ENCODE measurements at places on chromosomes 4 and X.

DNA sequence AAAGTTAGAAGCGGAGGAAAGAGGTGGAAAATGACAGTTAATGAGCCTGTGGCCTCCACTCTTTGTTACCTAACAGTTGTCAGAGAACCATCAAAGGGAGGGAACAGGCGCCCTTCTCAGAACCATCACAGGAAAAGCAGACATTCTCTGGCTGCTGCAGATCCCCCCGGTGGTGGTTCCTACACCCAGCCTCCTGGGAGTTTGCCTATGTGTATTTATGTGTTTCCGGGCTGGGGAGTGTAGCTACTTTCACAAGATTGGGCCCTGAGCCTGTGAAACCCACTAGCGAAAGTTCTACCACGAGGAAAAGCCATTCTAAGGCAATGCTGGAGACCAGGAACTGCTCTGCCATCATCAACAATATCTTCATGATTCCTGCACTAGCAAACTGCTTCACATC lies 52.7 kb upstream of the BCOR start:
- no peak for DNase-seq

- DNase-seq = peak; percentile 87
Observed at GRCh38 chr4:32112891-32113290, 1392.7 kb downstream of the PCDH7 start.

GRCh38 chr4:17958181-17958580 lies 63.4 kb downstream of the LCORL start:
- DNase-seq = peak; percentile 64

- no peak for DNase-seq
Observed at GRCh38 chrX:12898073-12898472, 8.3 kb upstream of the TLR8 start.

DNA sequence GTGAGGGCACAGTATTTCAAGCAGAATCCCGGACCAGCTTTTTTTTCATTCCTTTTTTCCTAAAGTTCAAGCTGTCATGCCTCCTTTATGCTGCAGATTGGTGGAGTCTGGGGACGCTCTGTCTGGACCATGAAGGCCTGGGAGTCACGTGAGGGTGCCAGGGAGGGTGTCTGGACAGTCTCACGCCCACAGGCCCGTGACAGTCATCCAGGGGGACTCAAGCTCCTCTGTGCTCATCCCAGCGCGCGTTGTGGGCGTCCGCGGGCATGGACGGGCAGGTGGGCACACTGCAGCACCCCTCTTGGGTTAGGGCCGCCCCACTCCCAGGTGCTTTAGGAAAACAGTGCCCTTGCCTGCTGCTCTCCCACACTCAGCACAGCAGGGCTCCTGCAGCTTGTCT lies 4.8 kb downstream of the CPZ start:
- no peak for DNase-seq

GRCh38 chr4:114780205-114780604 lies 181.6 kb downstream of the UGT8 start:
- peak; percentile 8 for DNase-seq

- no peak for DNase-seq
Observed at GRCh38 chrX:81378560-81378959, 176.7 kb downstream of the SH3BGRL start.

- no peak for DNase-seq
Observed at GRCh38 chrX:15310117-15310516, 5.3 kb downstream of the ASB11 start.

DNA sequence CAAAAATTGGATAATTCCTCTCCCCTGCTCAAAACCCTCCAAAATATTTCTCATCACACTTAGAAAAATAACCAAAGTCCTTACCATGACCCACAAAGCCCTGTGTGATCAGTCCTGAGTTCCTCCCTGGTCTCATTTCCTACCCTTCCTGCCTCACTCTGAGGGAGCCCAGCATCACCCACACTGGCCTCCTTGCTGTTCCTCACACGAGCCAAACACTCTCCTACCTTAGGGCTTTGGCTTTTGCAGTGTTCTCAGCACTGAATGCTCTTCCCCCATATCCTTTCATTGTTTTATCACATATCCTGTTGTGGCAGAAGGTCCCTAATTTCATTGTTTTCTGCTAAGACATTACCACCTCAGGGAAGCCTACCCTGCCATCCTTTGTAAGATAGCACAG lies 12.2 kb downstream of the MGAT4D start:
- DNase-seq = no peak

DNA sequence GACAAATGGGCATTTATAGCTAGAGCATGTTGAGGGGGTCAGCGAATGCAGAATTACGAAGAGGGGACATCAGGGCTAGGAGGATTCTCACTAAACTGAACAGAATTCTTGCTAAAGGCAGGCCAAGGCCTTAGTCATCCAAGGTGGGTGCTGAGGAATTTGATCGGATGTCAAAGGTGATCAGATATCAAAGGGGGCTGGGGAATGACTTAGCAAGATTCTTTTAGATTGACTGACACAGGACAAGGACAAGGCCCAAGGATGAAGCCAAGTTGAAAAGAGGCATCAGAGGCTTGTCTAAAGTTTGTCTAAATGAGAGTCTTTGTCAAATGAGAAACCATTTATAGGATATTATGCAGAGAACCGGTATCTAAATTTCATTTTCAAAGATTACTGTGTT lies 9.7 kb downstream of the TMEM184C start:
- no peak for DNase-seq

DNA sequence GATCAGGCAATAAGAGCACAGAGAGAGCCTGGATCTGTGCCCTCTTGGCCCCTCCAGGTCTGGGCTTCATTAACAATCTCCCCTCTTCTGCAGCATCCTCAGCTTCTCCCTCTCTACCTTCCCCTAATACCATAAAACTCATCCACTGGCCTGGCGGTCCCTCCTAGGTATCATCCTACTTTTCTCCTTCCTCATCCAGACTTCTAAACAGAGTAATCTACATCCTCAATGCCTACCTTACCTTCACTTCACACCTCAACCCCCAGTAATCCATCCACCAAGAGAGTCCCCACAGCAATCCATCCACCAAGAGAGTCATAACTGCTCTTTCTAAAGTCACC lies 17.0 kb downstream of the FGFBP1 start:
- DNase-seq = no peak

DNA sequence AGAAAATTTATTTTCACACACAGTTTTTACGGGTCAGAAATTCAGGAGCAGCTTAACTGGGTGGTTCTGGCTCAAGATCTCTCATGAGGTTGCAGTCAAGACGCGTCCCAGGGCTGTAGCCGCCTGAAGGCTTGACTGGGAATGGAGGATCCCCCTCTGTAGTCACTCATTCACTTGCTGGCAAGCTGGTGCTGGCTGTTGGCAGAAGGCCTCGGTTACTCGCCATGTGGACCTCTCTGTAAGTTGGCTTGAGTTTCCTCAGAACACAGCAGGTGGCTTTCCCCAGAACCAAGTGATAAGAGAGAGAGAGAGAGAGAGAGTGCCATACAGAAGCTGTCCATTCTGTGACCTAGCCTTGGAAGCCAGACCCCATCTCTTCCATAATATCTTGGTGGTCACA lies 132.8 kb downstream of the DCLK2 start:
- no peak for DNase-seq

DNA sequence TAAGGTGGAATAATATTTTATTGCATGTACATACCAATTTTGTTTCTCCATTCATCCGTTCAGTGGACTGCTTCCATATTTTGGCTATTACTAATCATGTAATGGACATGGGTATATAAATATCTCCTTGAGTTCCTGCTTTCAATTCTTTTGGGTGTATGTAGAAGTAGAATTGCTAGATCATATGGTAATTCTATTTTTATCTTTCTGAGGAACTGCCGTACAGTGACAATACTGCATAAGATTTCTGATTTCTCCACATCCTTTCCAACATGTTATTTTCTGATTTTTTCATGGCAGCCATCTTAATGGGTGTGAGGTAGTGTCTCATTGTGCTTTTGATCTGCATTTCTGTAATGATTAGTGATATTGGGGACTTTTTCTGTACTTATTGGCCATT lies 19.2 kb downstream of the ALPK1 start:
- DNase-seq = no peak

GRCh38 chrX:28391528-28391927 lies 195.7 kb upstream of the IL1RAPL1 start:
- peak; percentile 15 for DNase-seq

DNA sequence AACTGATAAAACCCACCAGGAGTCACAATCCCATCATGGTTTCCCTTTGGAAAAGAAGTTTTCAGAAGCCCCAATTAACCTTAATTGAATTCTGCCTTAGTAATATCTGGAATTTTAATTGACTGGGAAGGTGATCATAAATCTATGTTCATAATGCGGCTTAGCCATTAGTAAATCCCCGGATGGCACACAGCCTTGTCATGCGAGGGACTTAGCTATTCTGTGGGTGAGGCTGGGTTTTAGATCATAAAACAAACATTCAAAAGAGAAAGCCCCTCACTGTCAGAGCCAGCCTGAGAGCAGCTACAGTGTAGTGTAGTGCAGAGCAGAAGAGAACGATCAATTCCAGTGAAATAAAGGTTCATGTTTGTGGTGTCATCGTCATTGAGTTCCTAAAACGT lies 124.0 kb upstream of the NOCT start:
- DNase-seq = no peak

DNA sequence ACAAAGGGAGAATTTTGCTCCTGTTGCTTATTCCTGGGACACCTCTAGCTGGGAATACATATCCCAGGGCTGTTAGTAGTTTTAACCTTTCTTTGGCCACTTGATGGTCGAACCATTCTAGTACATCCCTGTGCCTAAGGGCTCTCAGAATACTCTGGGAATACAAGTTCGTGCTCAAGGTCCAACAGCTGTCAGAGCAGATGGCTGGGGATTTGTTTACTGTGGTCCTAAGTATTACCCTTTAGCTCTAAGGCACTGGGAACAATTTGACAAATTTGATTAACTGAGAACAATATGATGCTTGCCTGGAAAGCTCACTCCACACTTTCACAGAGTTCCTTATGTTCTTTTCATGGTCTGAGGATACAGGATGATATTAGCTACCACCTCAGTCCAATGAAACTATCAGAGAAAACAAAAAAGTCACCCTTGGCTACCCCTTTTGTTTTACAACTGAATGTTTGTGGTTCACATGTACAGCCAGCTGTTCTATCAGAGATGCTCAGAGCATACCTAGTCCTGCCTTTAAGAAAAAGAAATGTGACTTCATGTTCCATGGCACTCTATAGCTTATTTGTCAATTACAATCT lies 47.4 kb upstream of the PHOX2B start:
- no peak for DNase-seq

- peak; percentile 61 for DNase-seq
Observed at GRCh38 chrX:132216806-132217202, 2.4 kb downstream of the RAP2C start.

DNA sequence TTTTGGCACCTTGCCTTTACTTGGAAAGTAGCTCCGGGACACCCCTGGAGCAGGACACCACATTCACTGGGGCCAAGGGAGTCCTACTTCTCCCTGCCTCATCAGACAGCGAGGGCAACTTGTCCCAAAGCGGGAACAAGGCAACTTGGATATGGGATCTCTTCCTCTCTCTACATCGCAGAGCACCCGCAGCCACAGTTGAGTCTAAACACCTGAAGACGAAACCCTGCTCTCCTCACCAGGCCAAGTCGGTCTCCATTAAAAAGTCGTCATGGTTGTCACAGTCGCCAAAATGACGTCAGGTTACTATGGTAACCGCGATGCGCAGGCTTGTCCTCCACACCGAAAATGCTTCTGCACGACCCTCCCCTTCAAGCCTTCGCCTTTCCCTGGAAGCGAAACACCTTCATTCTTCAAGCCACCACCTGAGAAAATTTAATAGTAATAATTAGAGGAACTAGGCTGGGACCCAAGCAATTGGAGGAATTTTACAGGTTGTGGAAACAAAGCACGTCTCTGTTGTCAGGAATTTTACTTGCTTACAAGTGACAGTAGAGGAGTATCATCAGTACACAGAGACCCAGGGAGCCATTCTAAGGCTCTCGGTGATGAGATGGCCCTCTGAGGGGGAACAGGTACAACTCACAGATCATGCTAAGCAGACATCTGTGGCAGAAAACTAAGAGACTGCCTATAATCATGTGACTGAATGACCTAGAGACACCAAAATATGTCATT lies 30.5 kb upstream of the TCEAL4 start:
- DNase-seq = peak; percentile 37

- DNase-seq = peak; percentile 53
Observed at GRCh38 chr4:54525602-54526001, 132.2 kb upstream of the KIT start.

GRCh38 chrX:115602729-115603389 lies 41.9 kb downstream of the PLS3 start:
- peak; percentile 59 for DNase-seq

GRCh38 chrX:138492371-138492770 lies 219.1 kb downstream of the FGF13 start:
- no peak for DNase-seq

DNA sequence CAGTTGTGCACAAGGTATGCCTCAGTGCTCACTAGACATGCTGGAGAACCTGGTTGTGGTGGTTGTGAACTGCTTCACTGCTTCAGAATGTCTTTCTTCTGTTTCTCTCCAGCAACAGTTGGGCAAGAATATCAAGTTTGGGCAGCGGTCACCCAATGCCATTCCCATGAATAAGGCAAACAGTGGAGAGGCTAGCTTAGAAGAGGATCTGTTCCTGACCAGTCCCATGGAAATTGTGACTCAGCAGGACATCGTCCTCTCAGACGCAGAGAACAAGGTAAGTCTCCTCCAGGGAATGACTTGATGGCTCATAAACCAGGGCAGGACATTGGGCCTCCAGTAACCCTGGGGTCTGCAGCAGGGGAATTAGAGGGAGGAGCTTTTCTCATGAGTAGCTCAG lies 79.9 kb downstream of the AASDH start:
- DNase-seq = peak; percentile 81

GRCh38 chr4:77501240-77501639 lies 104.4 kb upstream of the CXCL13 start:
- no peak for DNase-seq

- no peak for DNase-seq
Observed at GRCh38 chrX:132206259-132206658, 13.0 kb downstream of the RAP2C start.

GRCh38 chr4:154422152-154422551 lies 69.4 kb downstream of the DCHS2 start:
- no peak for DNase-seq

DNA sequence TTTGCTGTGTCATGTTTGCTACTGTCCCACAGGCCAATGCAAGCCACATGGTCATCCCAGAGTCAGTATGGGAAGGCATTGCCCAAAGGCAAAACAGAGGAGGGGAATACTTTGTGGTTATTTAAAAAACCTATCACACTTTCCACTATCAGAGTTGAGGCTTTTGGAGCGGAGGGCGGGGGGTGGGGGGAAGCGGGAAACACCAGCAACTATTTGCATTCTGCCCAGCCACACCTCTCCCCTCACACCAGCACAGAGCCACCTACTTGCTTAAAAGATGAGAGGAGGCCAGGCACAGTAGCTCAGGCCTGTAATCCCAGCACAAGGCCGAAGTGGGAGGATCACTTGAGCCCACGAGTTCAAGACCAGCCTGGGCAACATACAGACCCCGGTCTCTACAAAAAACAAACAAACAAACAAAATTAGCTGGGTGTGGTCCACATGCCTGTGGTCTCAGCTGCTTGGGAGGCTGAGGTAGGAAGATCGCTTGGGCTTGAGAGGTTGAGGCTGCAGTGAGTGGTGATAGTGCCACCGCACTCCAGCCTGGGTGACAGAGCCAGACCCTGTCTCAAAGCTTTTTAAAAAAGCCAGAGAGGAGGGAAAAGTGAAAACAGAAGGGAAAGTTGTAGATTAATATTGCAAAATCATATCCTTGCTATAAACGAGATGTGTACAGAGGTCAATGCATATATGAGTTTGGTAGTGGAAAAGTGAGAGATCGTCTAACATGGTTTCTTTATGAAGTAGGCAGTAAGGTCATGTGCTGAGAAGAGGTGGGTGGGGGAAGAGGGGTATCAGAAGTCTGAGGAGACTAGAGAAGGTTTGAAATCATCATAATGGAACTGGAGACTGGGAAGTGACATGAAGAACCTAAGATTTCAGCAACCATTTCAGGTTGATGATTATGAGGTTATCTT lies 1.9 kb upstream of the CHST7 start:
- DNase-seq = no peak
